Spinal cord (tissue), 10 donors: ENCODE measurements at places on chromosomes 3 and 15. TPM values are rescaled to one million over a fixed set of nuclear protein-coding genes. Genes with fewer than 3 reads are reported as not detected.

UBA7 gene
- polyA plus RNA-seq = 30.5 TPM

CFAP161 gene
- polyA plus RNA-seq = 1.4 TPM

TLE3 gene
- 43.8 TPM for polyA plus RNA-seq

HDC gene
- 1.2 TPM for polyA plus RNA-seq

CCK gene
- 32.0 TPM for polyA plus RNA-seq

MYO5C gene
- 4.2 TPM for polyA plus RNA-seq

FILIP1L gene
- polyA plus RNA-seq = 4.9 TPM

ZNF860 gene
- 1.9 TPM for polyA plus RNA-seq
